ENCODE measurements at places on chromosomes 6 and 20.

- no peak for DNase-seq
Observed at GRCh38 chr6:2502998-2503674, 247.6 kb downstream of the MYLK4 start.

- DNase-seq = no peak
Observed at GRCh38 chr6:100346828-100347227, 117.9 kb downstream of the SIM1 start.

- no peak for DNase-seq
Observed at GRCh38 chr6:29537714-29538403, 21.7 kb downstream of the UBD start.

GRCh38 chr6:129657483-129657882, 52.5 kb downstream of the ARHGAP18 start:
- no peak for DNase-seq

DNA sequence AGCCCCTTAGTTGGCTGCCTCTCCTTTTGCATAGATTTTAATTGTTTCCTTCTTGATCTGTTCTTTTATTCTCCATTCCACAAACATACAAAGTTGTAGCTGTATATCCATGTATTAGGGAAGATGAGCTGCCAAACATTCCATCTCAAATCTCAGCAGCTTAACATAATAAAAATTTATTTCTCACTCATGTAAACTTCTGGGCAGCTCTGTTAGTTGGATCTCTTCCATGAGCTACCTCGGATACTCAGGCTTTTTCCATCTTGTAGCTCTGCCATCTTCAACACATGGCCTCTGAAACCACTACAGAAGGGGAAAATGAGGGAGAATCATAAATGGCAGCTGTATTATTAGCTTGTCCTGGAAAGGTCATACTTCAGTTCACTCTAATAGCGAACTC, 149.4 kb upstream of the BMP2 start:
- DNase-seq = no peak

GRCh38 chr20:36116807-36117441, 37.6 kb upstream of the EPB41L1 start:
- no peak for DNase-seq

DNA sequence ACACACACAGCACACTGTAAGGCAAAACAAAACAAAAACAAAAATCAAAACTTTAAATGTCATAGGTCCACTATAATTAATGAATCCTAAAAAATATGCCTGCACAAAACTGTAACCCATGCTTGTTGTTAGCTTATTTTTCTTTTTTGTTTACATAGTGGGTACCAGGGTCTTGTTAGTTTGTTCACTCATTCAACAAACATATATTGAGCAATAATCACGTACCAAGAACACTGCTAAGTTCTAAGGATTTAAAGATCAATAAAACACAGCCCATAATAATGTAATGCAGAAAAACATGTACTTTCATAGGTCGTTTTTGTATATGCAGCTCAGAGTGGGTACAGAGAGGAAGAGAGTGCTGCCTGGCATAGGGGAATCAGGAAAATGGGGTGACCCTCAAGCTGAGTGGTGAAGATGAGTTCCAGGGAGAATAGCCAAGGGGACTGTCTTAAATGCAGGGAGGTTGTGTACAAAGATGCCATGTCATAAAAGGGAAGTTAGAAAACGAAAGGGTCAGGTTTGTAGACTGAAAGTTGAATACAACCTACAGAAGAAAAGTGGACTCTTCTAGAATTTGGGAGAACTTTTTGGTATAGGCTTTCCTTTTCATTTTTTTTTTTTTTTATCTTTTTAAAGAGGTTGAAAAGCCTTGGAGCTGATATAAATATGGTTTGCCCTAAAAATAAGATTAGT, 113.3 kb upstream of the TBX18 start:
- DNase-seq = no peak

DNA sequence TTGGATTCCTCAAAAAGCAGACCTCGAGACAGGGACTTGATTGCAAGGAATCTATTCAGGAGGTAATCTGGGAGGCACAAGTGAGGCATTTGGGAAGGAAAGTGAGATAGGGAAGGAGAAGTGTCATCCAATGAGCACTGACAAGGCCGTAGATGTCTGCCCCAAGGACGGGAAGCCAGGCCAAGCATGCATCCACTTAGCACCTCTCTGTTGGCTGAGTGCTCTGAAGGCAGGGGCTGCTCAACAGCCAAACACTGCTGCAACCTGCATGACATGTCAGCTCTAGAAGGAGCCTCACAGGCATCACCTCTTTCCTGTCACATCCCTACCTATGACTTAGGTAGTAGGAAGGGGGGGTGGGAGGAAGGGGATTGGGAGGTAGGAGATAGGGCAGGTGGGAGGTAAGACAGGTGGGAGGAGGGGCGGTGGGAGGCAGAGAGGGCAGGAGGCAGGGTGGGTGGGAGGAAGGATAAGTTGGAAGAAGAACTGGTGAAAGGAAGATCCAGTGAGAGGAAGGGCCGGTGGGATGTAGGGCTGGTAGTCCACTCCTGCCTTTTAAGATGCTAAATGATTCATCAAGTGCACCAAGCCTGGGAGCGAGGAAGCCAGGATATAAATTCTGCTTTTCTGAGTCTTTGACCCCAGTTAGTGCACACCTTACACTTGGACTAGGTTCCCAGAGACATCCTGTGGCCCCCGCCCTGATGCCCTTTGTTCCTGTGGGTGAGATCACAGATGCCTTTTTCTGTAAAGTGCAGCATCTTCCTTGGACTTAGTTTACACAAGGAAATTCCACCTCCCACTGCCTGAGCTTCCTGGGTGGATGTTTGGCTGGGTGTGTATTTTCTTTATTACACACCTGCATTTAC, 83.8 kb upstream of the NXT1 start:
- no peak for DNase-seq

- no peak for DNase-seq
Observed at GRCh38 chr6:1763404-1763803, 153.7 kb downstream of the FOXC1 start.

GRCh38 chr20:54153041-54153327, 20.8 kb downstream of the CYP24A1 start:
- DNase-seq = no peak

DNA sequence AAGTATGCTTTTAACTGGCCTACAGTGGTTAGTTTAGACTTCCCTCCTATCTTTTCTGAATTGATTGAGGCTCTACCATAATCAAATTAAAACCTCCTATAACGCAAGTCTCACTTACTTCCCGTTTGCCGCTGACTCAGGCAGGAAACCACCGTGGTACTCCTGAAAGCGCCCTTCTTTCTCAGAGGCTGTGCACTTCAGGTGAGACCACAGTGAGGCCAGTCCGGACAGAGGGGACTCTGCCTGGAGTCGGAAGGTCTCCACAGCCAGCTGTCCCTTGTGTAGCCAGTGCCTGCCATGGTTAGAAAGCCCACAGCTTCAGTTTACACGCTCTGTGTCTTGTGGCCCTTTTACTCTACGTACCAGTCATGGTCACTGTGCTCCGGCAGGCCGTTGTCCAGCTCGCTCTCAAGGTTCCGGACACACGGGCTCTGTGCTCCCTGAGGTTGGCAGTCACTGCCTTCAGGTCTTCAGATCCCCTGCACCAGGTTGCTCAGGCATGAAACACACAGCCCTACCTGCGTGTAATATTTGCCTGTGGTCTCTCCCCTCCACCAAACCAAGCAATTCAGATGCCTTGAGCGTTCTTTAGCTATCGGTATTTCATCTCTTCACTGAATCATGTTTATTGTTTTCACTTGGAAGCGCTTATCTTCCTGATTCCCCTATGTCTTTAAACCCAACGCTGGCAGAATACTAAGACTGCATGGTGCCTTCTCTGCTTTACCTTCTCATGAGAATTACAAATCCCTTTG, 178.8 kb downstream of the SMOC2 start:
- DNase-seq = no peak

DNA sequence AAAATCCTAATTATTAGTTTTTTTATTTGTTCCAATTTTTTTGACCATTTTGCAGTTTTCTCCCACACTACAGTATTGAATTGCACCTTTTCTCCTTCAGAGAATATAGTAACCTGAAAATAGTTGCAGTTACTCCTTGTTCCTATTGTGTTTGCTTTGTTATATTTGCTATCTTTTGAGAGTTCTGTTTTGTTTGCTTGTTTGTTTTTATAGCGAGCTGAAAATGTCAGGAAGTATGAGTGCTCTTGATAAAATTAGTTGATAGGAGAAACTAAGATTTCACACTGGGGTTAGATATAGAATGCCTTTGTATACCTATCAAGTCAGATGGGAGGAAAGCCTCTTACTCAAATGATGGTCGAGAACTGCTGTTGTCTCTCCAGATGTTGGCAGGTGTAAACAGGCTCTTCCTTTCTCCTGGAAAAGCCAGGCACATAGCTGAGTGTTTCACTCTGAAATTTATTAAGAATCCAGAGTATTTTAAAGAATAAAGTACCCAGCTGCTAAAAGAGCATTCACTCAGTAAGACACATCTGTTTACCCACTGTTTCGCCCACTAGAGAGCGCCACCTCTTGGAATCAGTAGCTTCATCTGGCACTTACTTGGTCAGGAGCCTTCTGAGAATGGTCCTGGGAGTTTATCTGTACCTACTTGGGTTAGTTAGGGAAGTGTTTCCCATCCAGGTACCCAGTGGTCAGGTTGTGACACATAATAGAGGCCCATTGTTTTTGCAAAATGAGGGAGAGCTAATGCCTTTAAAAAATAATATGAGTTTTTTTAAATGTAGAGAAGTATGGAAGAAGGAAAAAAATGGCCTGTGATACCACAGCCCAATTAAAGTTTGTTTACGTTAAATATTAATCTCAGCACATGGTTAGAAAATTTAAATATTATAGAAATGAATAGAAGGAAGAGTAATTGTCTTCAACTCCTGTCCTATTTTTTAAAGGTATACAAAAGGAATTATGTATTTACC, 11.2 kb downstream of the NT5DC1 start:
- no peak for DNase-seq

DNA sequence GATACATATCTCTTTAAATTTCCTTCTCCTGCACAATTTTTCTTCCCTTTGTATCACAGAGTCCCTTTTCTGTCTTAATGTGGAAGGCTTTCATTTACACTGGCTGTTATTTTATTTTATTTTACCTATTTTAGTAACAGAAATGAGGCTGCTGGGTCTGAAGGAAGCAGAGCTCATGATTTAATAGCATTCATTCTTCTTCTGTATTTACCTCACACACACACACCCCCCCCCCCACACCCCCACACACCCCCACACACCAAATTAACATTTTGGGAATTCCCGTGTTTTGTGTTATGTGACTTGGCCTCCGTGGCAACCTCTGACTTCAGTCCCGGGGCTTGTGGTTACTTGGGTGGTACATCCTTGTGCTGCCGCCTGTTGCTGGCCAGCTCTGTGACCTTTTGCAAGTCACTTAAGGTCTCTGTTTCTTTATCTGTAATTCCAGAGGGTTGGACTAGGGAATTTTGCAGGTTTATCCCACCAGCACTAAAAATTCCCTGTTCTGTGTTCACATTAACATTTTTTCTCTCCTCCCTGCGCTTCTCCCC, 108.8 kb downstream of the TIAM2 start:
- no peak for DNase-seq

- no peak for DNase-seq
Observed at GRCh38 chr20:54132612-54133433, 41.0 kb downstream of the CYP24A1 start.

- DNase-seq = no peak
Observed at GRCh38 chr6:83928286-83928685, 68.8 kb downstream of the CYB5R4 start.

GRCh38 chr6:107841275-107841670, 17.2 kb upstream of the SCML4 start:
- DNase-seq = no peak

DNA sequence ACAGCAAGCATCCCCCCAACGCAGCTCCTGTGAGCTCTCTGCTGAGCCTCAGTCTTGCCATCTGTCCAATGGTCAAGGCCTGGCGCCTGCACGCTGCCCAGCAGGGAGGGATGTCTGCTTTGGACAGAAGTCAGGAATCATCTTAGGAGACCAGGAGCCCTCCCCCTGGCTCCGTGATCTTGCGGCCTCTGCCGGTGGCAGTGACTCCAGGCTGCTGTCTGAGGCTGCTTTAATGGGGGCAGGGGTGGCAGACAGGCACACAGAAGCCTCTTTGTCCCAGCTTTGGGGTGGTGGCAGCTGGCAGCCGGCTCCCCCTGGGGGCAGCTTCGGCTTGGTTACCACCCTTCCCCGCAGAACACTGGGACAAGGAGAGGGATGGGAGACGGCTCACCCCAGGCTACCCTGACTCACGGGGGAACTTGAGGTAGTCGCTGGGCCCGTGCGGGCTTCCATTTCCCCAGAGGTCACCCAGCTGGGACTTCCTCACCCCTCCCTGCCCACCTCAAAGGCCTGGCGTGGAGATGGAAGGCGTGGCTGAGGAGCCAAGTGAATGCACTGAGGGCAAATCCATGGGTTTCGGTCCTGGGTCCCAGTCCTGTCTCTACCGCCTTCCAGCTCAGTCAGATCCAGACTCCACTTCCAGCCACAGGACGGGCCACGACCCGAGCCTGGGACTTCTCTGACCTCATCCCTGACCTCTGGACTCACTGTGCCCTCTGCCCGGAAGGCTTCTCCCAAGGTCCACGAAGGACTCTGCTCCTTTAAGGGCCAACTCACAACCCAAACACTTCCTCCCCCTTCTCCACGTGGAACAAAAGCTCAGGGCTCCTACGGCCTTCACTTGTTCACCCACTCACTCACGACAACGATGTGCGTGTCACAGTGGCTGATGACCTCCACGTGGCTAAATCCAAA, 14.8 kb downstream of the PEDS1 start:
- DNase-seq = no peak

DNA sequence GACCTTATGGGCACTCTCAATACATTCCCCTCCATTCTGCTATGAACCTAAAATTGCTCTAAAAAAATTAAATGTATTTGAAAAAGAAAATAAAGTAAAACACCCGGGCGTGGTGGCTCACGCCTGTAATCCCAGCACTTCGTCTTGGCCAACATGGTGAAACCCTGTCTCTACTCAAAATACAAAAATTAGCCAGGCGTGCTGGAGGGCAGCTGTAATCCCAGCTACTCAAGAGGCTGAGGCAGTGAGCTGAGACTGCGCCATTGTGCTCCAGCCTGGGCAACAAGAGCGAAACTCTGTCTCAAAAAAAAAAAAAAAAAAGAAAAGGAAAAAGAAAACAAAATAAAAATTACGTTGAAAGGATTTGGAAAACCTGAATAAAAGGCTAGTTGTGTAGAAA, 60.5 kb downstream of the CD164 start:
- DNase-seq = no peak

- no peak for DNase-seq
Observed at GRCh38 chr6:6590530-6590929, 2.0 kb downstream of the LY86 start.

DNA sequence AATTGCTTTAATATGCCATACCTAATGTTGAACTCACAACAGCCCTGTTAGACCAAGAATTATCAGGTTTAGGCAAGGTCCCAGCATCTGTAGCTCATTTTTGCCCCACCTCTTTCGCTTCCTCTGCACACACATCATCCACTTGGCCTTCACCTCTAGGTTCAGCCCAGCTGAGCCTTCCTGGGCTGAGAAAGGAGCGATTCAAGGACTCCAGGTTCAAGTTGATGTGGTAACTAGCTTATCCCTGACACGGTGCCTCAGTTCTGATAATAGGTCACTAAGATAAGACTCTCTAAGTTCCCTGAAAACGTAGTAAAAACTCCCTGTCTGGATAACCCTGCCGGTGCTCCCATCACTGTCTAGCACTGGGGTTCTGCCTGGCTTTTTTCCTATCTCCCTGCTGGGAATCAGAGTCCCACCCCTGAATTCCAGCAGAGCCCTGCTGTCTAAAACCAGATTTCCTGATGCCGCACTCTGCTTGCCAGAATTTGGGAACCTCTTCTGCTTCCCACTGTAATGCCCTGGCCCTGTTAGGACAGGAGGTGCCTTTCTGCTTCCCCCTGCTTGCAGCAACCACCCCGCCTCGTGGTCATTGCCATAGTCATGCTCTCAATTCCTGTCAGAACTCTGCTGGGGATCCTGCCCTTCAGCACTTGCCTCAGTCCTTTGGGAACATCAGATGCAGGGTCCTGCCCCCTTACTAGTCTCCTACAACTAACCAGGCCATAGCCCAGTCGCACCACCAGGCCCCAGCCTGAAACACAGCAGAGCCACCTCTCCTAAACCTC, 47.6 kb downstream of the ALDH8A1 start:
- DNase-seq = no peak

Measured in NCI-H1436 treated with DMSO at 0.1 percent for 48 hours (cell line).